ENCODE measurements at places on chromosomes 5 and 9.

DNA sequence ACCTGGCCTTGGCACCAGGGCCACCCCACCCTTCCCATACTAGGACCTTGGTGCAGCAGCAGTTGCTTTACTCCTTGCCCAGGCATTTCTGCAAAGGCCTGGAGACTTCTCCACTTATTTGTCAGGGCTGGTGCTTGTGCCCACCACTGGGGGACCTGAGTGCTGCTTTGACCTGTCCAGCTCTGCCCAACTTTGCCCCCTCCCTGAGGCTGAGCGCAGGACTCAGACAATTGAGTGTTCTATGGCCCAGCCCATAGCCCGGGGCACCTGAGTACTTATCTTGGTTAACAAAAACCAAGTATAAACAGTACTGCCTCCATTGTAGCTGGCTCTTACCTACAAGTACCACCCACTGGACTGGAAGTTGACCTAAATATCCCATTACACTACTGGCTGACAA lies 406.1 kb upstream of the CHD1 start:
- no peak for DNase-seq

GRCh38 chr5:75168026-75168735 lies 68.5 kb downstream of the ANKRD31 start:
- DNase-seq, result no peak

DNA sequence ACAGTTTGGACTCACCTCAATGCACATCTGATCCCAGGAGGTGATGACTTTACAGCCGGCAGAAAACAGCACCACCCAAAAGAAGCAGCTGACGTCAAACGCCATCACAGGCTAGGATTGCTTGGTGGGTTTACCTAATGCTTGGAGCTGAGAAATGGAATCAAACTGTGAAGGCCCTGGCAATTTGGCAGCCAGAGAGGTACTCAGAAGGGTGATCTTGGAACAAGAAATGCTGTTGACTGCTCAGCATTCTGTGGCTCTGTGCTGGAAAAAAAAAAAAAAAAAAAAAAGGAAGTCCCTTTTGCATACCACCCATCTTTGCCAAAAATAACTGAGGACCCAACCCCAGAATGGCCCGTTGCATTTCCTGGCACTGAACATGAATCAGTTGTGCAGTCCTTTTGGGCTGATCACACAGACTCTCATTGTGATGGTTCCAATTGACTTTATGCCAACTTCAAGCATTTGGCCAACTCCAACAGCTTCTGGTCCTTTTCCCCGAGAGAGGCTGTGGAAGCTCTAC lies at the start of gene CD180:
Gene CD180, minus strand, starts transcription at position 263 of the 523 bp plus-strand sequence. Its CDS starts 158 bp downstream, at position 105.
- DNase-seq, result no peak

GRCh38 chr5:171309276-171310211 lies 496 bp downstream of the TLX3 start:
- DNase-seq, result no peak

DNA sequence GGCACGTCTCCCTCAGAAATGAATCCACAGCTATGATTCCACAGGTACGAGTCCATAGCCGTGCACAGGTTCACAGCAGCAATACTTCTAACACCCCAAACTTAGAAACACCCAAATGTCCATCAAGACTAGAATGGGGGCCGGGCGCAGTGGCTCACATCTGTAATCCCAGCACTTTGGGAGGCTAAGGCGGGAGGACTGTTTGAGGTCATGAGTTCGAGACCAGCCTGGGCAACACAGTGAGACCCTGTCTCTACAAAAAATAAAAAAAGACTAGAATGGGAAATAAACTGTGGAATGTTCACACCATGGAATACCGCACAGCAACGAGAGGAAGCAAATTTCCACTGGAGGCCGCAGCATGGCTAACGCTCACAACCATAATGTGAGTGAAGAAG lies 4.3 kb upstream of the DOLPP1 start:
- DNase-seq, result no peak

DNA sequence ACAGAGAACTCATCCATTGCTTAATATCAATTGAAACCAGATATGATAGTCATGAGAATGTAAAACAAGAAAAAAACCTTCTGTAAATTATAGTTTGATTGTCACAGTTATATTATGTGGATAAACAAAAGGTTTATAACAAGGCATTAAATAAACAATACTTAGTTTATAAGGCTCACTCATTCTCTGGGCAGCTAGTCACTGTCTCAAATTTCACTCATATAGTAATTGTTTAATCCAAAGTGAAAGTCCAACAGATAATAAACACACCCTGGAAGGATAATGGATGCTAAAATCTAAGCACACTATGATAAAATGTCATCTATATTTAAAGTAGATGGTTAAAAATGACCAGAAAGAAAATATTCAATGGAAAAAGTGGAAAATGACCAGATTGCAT lies 30.8 kb upstream of the SLC12A2 start:
- DNase-seq, result no peak

GRCh38 chr5:132459983-132460838 lies 30.4 kb downstream of the IRF1 start:
- DNase-seq, result peak; percentile 68

GRCh38 chr9:32906213-32906612 lies 95.2 kb downstream of the APTX start:
- no peak for DNase-seq

GRCh38 chr9:109455861-109456260 lies 42.2 kb downstream of the PTPN3 start:
- no peak for DNase-seq

DNA sequence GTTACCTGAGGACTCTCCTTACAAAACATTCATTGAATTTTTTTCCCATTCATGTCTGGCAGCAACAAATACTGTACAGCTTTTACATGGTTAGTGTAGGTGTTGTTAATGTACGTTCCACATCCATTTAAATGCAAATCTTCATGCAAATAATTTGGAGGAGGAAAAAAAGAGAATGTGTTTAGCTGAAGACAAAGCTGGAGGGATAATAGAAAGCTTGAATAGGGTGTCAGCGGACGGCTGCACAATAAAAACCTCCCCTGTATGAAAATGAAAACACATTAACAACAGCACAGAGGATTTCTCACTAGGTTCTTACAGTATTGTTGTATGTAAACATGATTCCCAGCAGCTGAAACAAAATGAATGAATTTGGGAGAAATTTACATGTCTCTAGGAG lies 231.5 kb downstream of the ZNF608 start:
- no peak for DNase-seq

- peak; percentile 10 for DNase-seq
These were observed 16.6 kb upstream of the TGFBI start for GRCh38 chr5:136012041-136012804.

DNA sequence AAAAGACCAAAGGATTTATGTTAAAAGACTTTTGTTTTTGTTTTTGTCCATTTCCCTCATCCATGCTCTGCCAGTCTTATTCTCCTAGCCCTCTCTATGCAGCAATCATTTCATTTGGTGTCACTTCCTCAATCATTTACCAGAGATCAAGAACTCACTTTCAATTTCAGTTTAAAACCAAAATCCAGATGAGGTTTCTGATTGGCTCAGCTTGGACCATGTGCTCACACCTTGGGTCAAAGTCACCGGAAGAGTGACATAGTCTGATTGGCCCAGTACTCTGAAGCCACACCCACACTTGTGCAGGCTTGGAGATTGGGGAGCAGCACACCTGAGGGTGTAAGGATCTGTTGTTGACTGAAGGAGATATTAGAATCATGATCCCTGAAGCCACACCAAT lies 79.6 kb downstream of the TLR4 start:
- peak; percentile 56 for DNase-seq

GRCh38 chr5:165227515-165227914 lies 1722.1 kb downstream of the MAT2B start:
- no peak for DNase-seq

- DNase-seq, result no peak
These were observed 2.8 kb upstream of the NKX2-5 start for GRCh38 chr5:173237875-173238220.

- DNase-seq, result no peak
These were observed 35.9 kb upstream of the LECT2 start for GRCh38 chr5:135990528-135991255.

DNA sequence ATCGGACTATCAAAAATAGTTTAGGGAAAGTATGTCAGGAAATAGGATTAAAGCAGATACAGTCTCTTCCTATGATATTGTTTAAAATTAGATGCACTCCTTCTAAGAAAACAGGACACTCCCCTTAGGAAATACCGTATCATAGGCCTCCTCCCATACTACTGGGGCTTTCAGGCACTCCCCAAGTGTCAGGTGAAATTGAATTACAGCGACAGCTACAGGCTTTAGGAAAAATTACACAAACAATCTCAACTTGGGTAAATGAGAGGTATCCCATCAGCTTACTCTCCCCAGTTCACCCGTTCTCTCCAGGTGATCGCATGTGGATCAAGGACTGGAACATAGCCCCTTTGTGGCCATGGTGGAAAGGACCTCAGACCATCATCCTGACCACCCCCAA lies 110.4 kb upstream of the EPB41L4A start:
- DNase-seq, result no peak

GRCh38 chr9:131275332-131276093 lies 797 bp downstream of the FAM78A start:
- DNase-seq, result peak; percentile 63

GRCh38 chr5:179422908-179423481 lies 77.7 kb upstream of the ADAMTS2 start:
- no peak for DNase-seq

GRCh38 chr5:127919006-127919796 lies 164.4 kb upstream of the SLC12A2 start:
- no peak for DNase-seq

DNA sequence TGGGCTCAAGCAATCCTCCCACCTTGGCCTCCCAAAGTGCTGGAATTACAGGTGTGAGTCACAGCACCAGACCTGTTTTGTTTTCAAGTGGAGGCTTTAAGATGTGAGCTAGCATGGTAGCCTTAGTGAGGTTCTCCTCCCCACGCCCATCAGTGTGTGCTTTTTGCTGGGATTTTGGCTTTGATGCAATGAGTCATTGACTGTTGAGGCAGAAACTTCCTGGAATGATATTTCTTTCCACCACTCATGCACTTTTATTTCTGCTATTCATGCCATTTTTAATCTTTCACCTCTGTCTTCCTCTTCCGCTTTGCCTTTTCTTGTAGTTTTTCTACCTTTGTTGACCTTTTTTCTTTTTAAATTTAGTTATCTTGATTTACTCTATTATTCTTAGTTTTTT lies 4.2 kb upstream of the NFIL3 start:
- DNase-seq, result no peak

GRCh38 chr5:141966963-141967333 lies 2.0 kb upstream of the RNF14 start:
- DNase-seq, result no peak

GRCh38 chr9:137223078-137223970 lies 1.3 kb upstream of the RNF208 start:
- DNase-seq, result peak; percentile 92

DNA sequence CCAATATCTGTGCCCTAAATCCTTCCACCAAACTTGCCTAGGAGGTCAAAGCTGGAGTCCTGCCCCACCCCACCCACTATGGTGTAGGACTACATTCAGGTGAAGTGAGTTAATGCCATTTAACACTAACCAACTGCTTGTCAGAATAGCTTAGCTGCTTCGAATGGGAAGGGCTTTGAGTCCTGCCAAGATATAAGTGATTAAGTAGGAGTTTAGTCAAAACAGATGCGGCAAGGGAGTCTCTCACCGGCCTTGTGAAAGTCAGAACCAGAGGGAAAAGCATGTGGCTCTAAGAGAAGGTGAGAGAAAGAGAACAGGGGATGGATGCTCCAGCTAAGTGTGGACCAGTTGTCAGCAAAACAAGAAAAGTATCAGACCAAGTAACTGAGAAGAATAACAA lies 132.6 kb downstream of the SPOCK1 start:
- DNase-seq, result no peak

GRCh38 chr9:35553670-35554543 lies 51.2 kb upstream of the TESK1 start:
- peak; percentile 79 for DNase-seq

GRCh38 chr5:127758766-127759283 lies 55.6 kb downstream of the CCDC192 start:
- DNase-seq, result no peak

GRCh38 chr5:142946547-142947426 lies 176.6 kb downstream of the ARHGAP26 start:
- no peak for DNase-seq

GRCh38 chr9:86794391-86795046 lies 152.8 kb downstream of the GAS1 start:
- no peak for DNase-seq

- no peak for DNase-seq
These were observed 172.3 kb upstream of the MVB12B start for GRCh38 chr9:126154182-126154827.

DNA sequence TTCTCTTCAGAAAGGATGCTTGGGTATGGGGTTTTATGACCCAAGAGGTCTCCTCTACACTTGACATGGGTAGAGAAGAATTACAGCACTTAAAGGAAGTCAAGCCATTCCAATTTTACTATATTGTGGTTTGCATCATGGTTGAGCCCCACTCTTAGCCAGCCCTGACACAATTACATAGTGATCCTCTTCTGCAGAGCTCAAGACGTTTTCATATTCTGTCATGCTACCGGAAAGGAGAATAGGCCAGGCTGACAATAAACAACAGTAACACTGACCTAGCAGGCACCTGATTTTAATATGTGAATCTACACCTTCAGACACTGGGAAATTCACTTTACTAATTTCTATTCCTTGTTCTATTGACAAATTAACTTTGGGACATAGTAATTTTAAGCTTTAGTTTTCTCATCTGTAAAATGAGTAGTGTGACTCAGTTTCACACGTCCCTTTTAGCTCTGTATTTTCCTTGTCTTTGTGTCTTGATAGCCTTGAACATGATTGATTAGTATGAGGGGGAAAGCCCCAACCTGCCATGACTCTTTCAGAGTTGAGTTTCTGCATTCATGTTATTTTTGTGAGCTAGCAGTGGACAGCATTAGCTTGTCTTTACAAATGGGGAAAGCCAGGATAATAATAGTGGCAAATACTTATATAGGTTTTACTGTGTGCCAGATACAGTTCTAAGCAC lies 83.8 kb downstream of the SV2C start:
- no peak for DNase-seq

- no peak for DNase-seq
These were observed 14.2 kb downstream of the LOX start for GRCh38 chr5:122063836-122064235.

DNA sequence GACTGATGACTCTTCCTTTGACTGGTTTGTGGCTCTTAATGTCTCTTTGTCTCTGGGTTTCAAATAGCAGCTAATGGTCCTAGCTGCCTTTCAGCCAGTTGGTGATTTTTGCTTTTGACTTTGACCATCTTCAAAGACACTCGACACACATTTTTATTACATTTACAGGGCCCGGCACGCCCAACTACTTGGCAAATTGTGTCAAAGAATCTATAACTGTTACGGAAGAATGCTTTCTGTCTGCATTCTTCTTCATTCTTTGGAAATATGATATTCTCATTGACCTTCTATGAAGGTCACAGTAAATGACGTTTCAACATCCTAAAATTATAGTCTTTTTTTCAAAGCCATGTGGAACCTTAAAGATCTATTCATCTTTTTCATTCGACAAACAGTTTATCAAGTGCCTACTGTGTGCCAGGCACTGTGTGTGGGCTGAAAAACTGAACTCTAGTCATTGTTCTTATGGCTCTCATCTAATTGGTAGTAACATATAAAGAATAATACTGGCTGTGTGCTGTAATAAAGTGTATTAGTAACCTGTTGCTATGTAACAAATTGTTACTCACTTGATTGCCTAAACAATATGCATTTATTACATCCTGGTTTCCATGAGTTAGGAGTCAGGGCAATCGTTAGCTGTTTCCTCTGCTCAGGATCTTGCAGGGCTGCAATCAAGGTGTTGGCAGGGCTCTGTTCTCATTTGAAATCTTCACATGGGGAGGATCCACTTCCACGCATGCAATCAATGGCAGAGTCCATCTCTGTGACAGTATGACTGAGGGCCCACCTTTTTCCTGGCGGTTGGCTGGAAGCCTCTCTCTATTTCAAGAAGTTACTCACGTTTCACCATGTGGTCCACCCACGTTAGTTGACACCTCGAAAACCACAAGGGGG lies 7.0 kb upstream of the WHRN start:
- DNase-seq, result no peak

Measured in HL-60 (cell line).